NCI-H2081 treated with DMSO at 0.1 percent for 48 hours (cell line): ENCODE measurements at places on chromosomes 4 and X.

GRCh38 chrX:131734621-131735020, 190.7 kb downstream of the OR13H1 start:
- no peak for DNase-seq

GRCh38 chr4:3502941-3503936, 29.0 kb downstream of the LRPAP1 start:
- no peak for DNase-seq

DNA sequence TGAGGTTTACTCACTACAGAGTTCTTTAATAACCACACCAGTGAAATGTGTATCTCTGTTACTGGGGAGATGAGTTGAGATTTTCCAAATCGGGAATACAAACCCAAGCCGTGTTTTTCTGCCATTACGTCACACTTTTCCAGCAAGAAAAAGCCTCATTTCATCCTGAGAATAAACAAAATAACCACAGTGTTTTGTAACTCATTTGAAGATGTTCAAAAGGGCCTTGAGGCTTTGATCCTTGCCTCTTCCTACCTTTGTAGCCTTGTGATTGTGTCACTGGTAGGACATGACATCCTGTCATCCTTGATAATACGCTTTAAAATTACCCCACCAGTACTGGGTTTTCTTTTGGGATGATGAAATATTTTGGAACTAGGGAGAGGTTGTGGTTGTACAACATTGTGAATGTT, 2.9 kb downstream of the USP11 start:
- DNase-seq, result no peak

DNA sequence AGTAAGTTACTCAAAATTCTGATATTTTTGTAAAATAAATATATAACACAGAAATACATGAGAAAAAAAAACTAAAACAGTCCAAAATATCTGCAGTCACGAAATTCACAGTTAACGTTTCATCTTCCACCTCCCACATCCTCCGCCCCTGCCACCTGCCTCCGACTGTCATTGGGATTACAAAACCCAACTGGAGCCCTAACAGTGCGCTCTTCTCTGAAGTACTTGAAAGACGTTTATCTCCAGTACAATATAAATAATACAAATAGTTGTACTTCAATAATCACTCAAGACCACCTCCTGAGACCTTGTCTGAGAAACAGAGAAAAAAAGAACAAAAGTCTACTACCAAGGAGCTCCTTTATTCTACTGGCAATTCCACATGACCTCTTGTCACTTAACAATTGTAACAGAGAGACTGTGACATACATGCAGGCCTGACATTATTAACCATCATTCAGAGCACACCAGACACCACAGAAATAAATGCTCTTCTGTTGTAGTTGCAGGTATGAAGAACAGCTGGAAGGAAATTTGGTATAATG, 280.6 kb downstream of the PPP3CA start:
- no peak for DNase-seq

DNA sequence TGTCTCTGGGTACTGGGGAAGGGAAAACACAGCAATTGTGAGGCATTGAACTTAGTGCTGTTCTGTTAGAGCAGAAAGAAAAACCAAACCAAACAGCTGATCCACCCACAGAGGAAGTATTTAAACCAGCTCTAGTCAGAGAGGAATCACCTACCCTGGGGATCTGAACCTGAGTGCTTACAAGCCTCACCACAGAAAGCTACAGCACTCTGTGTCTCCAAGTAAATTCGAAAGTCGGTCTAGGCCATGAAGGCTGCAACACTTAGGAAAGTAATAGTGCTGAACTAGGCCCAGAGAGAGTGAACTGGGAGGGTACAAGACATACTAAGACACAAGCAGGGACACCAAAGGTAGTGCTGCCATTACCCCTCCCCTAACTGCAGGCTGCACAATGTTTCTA, 142.2 kb upstream of the CXorf51A start:
- DNase-seq, result no peak

DNA sequence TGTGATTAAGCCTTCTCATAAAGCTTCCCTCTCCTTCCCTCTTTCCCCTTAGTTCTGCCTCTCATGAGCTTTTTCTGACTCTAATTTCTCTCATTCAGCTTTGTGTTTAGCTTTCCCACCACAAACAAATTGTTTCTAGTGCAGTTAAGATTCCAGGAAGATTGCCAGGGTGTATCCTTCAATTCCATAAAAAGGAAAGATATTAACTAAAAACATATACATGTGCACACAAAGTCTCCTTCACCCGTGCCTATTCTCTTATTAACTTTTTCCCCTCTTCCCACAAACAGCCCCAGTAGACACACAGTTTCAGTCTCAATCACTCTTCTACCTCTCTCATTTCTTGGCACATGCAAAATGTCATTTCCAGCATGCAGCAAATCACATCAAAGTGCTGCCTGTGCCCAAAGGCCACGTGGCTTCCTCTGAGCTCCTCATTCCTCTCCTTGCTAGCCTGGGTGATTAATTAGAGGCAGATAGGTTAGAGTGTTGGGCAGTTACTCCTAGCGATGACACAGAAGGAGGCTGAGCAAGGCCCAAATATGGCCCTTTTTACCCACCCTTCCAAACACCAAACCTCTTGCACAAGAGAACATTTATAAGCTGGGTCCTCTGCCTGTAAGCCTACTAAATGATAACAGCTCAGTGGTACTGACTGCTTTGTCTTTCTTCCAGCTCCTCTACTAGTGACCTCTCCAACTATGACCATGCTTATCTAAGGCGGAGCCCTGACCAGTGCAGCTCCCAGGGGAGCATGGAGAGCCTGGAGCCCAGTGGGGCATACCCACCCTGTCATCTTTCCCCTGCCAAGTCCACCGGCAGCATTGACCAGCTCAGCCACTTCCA, 159.6 kb downstream of the SOWAHB start:
- no peak for DNase-seq

DNA sequence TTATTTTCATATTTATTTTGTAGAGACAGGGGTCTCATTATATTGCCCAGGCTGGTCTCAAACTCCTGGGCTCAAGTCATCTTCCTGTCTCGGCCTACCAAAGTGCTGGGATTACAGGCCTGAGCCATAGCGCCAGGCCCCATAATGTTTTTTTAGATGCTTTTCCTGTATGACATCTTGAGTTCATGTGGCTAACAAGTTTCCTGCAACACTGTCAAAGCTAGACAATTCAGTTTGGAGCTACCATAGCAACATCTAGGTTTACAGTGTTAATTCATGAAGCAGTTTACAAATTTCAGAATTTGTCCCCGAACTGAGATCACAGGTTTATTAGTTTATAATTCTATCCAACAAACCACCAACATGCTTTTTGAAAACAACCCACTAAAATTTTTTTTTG, 6.4 kb upstream of the IL13RA2 start:
- no peak for DNase-seq

DNA sequence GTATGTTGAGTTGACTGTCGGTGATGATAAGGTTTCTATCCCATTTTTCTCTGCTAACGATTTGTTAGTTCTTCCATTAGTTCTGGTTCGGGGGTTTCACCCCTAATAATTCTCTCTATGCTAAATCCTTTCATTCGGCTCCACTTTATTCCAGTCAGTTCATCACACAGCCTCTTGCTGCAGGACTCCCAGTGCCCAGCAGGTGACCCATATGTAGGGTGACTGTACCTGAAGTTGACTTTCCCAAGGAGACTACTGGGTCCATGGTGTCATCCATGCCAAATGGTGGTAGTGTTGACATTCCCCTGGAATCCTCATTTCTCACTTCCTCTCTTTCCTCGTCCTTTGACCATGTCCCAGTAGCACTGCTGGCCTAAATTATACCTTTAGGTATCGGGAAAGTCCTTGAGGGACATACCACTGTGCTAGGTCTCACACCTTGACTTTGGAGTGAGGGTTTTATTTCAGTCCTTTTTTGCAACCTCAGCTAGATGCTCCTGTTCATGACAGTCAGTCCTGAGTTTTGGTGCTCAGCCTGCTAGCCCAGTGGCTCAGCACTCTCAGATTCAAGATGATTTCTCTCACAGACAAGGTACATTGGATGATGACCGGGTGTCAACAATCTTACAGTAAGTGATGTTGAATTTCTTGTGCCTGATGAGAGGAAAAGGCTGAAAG, 105.1 kb upstream of the ARHGAP24 start:
- DNase-seq, result no peak

- DNase-seq, result no peak
Measured at GRCh38 chr4:92112805-92113204, 191.0 kb upstream of the GRID2 start.

DNA sequence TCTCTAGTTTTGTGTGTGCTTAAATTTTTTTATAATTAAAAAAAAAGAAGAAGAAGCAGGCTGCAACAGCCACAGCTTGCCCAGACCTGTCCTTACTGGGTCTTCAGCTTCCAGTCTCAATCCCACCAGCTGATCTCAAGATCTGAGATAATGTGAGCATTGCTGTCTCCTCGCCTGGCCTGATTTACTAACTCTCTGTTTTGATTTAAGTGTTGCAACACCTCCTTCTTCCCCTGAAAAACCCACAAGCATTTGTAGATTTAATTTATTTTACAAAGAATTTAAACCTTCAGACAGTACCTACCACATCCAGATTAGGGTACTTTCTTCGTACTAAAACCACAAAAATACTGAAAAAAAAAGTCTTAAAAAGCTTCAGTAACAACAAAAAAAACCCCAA, 38.0 kb downstream of the FAM241A start:
- DNase-seq, result no peak

DNA sequence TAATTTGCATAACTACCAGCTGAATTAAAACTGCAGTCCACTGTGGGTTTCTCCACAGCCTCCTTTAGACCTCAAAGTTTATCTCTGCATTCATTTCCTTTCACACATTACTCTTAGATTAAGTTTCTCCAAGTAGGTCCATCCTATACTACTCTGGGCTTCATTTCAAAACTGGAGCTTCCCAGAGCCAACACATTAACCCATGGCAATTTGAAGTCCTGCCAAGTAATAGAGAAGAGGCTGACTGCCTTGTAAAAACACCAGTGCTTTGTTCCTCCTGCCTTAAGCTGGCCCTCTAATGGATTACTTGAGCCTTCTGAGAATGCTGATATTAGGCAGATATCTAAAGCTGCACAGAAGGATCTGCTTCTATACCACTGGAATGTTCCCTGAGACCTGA, 997.2 kb upstream of the SLIT2 start:
- DNase-seq, result no peak

DNA sequence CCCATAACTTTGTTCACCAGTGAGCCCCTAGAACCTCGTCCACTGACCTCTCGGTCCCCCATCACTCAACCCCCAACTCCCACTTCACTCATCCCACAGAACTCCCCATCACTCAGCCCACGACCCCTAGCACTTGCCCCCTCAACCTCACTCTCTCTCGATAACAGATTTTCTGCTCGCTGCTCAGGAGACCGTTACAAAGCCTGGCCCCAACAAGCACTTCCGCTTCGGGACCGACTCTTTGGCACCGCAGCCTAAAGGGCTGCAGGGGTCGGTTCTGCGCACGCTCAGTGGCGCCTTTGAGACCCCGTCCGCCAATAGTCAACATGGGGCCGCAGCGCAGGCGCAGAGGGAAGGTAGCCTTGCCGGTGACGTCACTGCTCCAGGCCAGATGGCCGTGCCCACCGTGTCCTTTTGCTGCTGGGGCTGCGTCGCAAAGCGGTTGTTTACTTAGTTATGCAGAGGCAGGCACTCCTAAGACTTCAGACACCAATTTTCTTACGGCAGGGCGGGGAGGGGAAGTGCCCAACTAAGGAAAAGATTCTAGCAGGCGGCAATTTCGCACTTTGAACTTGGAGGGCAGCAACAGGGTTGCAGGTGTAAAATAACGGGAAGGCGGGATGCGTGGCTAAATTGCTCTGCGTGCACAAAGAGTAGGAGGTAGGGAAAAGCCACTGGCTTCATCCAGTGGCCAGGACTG, at the start of gene ZNF182:
TSS of gene ZNF182 (minus strand) at position 232 of the 700 bp plus-strand sequence. CDS start 1,380 bp downstream, outside the sequence.
- DNase-seq, result peak; percentile 70

DNA sequence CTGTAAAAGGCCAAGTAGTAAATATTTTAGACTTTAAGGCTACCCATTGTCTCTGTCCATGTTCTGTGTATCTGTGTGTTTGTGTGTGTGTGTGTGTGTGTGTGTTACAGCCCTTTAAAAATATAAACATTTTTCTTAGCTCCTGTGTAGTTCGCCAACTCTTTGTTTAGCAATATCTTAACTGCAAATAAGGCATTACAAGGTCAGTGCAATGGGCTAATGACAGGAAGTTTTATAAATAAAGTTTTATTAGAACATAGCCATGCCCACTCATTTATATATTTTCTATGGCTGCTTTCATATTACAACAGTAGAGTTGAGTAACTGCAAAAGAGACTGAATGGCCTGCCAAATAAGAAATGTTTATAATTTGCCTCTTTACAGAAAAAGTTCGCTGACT, 5.9 kb upstream of the SLC7A11 start:
- no peak for DNase-seq

DNA sequence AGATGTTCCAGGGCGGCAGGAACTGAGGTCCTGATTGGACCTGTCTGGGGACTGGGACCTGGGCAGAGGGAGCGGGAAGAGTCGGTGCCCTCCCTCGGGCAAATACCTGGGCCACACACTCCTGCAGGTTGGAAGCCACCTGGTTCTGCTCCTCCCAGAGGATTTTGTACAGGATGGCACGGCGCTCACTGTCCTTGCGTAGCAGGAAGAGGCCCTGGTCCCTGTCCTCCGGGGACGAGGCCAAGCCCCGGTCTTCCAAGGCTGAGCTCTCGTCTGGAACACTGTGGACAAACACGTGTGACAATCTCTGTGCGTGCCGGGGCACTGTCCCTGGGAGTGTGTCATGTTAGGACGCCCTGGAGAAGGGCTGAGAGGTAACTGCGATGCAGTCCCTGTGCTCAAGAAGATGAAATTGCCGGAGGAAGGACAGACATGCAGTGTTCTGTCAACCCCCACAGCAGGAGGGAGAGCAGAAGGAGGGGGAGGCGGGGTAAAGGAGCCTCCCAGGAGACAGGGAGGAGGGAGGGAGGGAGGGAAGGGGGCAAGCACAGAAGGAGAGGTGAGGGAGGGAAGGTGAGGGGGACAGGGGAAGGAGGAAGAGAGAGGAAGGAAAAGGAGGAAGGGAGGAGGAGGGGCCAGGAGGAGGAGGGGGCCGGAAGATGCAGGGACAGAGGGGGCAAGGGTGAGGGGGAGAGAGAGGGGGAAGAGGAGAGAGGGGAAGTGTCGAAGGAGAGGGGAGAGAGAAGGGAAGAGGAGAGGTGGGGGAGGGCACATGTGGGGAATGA, 29.0 kb downstream of the PDHA1 start:
- DNase-seq, result no peak
